ENCODE measurements at places on chromosomes 11 and 22. TPM values are rescaled to one million over a fixed set of nuclear protein-coding genes. Genes with fewer than 3 reads are reported as not detected.

Gene LMO1
- total RNA-seq, result not detected

Gene WT1
- total RNA-seq, result not detected

Gene TSSC4
- 46.4 TPM for total RNA-seq

Gene OR8D1
- total RNA-seq, result not detected

Gene ASRGL1
- 6.5 TPM for total RNA-seq

Gene CNIH2
- total RNA-seq, result 1.9 TPM

Gene DEFB131B
- not detected for total RNA-seq

Gene NCR3LG1
- total RNA-seq, result 0.15 TPM

Gene WBP2NL
- total RNA-seq, result 2.3 TPM

Gene CASP5
- total RNA-seq, result not detected

Gene KIAA0930
- 22.2 TPM for total RNA-seq

Gene TMEM191B
- total RNA-seq, result 1.1 TPM

Gene APOL4
- total RNA-seq, result 7.6 TPM

Gene TRIM44
- total RNA-seq, result 20.8 TPM

Gene SLC5A4
- not detected for total RNA-seq

Gene KRTAP5-8
- not detected for total RNA-seq

Gene MRGPRX3
- not detected for total RNA-seq

Gene TRIM6
- total RNA-seq, result 1.1 TPM

Gene P2RX3
- total RNA-seq, result not detected

Gene WNT11
- total RNA-seq, result 0.20 TPM

Gene APOBEC3B
- 51.6 TPM for total RNA-seq

Data from activated CD4-positive, alpha-beta memory T cell treated with anti-CD3 and anti-CD28 coated beads, Interleukin-2, amount 10 ng/mL, durations not matched to agents 7 days and 5 days (primary cell).